ENCODE measurements at places on chromosomes 2 and 18.
A peak's percentile ranks its signal among the peaks of the same experiment; 100 is the strongest.

DNA sequence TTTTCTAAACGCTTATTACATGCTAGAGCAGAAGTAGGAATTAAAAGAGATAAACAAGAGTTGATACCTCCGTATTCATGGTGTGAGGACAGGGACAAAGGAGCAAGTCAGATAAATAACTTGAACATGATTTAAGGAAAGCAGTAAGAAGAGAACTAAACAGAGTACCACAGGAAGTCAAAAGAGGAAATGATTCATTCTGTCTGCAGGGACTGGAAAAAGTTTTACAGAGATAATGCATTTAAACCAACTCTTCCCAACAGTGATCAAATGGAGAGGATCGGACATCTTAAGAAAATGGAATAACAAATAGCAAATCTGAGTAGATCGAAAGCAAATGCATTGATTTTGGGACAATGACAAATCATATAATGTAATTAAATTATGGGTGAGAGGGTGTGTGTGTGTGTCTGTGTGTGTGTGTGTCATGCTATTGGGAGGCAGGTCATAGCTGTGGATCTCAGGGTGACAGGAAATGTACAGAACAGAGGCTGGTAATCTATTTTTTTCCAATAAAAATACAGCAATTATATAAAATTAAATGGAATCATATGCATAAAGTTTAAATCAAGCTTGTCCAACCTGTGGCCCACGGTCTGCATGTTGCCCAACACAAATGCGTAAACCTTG lies 113.4 kb downstream of the MC4R start:
- no peak for DNase-seq

DNA sequence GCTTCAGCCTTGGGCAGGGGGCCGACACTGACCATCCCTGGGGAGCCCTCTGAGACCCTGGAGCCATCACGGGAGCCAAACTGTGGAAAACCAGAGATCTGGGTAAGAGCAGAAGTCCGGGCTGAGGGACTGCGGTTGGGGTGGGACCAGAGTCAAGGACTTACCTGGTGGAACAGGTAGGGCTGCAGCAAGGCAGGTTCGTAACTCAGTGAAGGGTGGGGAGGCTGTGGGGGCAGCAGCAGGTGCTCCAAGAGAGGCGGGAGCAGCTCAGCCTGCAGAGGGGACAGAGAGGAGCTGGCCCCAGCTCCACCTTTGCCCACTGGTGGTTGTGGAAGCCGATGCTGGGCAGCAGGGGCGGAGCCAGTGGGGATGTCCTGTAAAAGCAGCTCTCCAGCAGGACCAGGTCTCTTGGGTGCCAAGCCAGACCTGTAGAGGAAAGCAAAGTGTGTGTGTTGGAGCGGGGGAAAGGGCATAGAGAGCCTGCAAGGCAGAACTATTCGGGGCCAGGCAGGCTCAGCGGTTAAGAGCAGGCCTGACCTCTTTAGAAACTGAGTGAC lies 6.7 kb downstream of the PTPRN start:
- DNase-seq: no peak

DNA sequence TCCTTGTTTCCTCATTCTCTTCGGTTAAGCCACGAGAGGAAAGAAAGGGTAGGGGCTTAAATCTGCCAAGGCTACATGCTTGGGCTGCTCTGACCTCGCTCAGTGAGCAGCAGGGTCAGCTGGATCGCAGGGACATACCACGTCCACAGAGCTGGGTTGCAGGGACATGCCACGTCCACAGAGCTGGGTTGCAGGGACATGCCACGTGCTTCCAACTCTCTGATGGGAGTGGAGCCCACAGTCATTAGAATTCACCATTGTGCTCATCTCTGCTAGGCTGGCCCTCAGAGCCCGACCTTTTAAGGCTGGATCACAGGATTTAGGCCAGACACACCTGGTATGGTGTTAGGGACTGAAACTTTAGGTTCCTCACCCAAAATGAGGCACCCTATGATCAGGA lies 107.4 kb upstream of the SEC11C start:
- no peak for DNase-seq

- peak; percentile 50 for DNase-seq
Observed at GRCh38 chr2:207676827-207677354, 34.5 kb upstream of the CCNYL1 start.

DNA sequence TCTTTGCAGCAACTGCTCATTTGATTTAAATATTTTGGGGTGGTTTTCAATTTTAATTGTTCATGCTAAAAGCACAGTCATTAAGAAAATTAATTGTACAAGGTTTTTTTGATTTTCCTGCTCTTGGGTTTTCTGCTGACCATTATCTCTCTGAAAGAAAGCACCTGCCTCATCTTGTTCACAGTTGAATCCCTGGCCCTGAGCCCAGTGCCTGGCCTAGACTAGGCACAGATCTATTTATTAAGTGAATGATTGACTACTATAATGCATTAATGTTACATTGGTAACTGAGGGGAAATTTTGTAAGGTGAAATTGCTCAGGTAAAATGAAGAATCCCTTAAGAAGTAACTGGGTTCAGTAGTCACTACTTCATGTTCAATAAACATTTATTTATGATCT lies 22.0 kb downstream of the IL1RL2 start:
- no peak for DNase-seq

DNA sequence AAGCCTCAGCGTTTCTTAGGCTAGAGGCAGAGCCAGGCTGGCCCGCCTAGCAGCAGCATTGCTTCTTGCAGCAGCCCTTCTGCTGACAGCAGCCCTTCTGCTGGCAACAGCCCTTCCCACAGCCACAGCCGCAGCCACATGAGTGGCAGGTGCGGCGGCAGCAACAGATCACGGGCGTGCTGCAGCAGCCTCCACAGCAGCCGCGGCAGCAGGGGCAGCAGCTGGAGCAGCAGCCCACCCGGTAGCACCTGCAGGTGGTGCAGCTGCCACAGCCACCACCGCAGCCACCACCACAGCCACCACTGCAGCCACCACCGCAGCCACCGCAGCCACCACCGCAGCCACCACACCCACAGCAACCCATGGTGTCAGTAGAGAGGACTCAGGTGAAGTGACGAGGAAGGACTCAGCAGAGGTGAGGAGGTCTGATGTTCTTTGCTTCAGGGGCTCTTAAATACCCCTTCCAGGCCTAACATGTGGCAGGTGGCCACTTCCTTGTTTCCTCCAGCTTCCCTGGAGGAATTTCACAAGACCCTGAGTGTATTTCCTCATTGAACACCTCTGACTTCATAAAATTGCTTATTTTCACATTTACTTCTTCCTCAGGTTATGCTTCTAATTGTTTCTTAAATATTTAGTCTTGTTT lies at the start of gene SCYGR6:
SCYGR6 (minus strand) TSS at position 364 of the 646 bp plus-strand sequence; CDS start at position 364, 0 bp downstream.
- DNase-seq: no peak

DNA sequence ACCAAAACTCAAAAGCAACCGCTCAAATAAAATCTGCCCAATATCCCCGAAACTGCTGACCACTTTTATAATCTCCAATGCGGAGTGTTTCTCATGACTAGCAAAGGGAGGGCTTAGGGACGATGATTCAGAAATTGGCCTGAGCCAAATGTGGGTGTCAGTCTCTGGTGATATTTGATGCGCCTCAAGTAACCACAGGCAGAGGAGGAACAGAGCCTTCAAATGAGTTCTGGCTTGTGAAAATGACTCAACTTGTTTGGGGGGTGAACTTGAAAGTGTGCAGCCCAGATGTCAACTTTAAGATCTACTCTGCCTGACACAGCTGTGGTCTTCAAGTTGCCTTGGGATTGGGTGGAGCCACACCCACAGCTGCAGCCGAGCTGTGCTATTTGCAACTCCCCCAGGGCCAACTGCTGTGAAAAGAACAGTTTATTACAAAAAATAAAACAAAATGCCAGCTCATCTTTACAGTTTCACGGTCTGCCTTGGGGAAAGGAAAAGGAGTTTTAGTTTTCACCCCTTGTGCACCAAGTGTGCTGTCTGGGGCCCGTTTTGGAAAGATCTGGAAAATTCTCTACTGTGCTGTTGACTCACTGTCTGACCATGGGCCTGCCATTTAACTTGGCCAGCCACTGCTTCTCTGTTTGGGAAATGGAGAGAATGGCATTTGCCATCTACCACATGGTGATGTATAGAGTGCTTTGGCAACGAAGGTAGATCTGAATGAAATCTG lies 222.1 kb downstream of the MTX2 start:
- peak; percentile 93 for DNase-seq

DNA sequence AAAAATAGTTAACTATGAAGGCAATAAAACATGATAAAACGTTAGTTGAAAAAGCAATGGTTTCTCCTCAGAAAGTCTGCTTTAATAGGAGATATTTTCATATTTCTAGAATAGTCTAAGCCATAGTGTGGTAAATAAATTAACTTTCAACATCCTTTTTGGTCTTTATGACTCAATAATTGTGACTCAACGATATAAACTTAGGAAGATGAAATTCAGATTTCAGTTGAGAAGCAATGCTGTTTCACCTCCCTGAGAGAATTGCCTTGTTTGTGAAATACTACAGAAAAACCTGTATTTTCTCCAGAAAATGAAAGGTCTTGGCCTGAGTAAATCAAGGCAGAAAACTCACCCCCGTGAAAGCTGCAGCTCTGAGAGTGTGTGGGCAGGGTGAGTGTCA lies 166.9 kb downstream of the ETAA1 start:
- peak; percentile 30 for DNase-seq

DNA sequence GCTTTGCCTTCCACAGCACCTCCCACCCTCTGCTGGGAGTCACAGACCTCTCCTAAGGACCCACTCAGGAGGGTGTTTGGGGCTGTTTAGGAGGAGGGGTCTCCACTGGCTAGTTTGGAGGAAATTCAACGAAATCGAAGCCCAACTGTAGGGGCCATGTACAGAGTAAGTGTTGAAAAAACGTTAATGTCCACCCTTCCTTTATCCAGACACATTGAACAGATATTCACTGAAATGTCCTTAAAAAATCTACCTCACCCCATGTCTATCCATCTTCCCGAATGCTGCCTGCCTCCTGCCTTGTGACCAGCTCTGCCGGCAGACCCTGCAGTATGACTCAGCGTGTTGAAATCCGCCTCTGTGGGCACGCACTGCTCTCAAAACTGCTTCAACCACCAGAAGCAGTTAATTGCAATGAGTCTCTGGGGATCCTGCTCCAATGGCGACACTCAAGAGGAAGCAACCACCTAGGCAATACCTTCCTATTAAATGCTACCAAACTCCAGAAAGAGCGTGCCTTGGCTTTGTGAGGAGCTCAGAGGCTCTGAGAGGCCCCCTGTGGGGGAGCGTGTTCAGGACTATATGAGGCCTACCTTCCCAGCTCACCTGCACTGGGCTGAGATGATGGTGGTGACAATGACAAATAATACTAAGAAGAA lies 61.4 kb upstream of the RTN4 start:
- peak; percentile 84 for DNase-seq

DNA sequence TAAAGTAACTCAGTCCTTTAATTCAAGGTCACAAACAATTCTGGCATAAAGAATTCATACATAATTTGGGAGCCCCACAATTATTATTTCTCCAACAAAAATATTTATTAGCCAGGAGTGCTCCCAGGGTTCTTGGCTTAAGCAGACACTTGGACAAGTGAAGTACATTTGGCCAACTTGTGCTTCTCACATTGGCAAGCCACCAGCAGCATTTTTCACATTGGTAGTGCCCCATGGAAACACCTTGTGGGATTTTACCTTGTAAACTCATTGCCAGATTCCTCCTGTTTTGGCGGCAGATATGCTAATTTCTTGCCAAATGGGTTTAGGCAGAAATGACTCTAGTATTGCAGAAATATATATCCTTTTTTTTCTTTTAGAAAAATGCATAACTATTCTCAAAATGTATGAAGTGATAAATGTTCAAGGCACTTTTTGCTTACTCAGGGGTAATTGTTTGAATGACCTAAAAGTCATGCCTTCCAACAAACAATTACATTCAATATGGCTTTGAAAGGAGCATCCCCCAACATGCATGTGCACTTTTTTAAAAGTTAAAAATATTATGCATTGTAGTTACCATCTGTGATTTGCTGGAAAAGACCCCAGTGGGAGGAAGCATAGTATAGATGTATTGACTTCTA lies 113.5 kb downstream of the CSRNP3 start:
- no peak for DNase-seq

- DNase-seq: no peak
Observed at GRCh38 chr18:54191352-54191751, 33.1 kb downstream of the MBD2 start.

Data from AG20443 (cell line).